ENCODE measurements at places on chromosomes 11 and 22.

- no peak for DNase-seq
Measured at GRCh38 chr11:75099635-75100034, 3.0 kb upstream of the OR2AT4 start.

- DNase-seq: no peak
Measured at GRCh38 chr11:118602331-118602730, 5.1 kb upstream of the PHLDB1 start.

DNA sequence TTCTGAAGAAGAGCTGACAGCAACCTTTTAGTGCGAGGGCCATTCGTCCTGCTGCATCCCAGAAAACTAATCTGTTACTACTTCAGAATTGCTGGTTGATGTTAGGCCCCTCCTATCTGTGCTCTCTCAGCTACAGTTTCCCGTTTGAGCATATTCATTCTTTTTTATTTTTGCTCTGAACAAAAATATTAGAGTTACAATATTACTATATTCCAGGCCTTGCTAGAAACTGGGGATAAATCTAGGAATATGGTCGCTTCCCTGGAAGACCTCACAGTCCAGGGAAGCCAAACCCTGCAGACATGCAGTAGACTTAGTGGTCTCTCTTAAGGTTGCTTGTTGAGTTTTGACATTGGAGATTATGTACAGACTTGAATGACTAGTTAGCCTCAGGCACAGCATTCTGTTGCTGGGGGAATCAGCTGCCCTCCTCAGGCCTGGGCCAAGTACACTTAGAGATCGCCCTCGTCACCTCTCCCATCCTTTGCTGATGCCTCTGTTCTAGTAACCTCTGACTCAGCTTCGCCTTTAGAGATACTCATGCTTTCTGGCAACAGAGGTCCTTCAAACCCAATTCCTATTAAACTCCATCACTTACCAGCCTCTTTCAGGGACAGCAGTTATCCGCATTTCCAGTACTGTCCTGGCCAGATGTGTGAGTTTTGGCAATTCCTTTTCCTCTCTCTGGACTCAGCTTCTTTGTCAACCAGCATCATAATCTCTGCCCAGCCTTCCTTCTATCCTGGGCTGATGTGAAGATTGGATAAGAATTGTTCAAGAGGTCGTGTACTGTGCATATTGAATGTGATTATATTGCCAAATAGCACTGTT is 698 bp upstream of the ANAPC15 start:
- no peak for DNase-seq

- no peak for DNase-seq
Measured at GRCh38 chr11:120546312-120547205, 35.0 kb downstream of the GRIK4 start.

- no peak for DNase-seq
Measured at GRCh38 chr22:25120761-25121212, 78.9 kb upstream of the CRYBB3 start.

- no peak for DNase-seq
Measured at GRCh38 chr22:50396751-50397370, 53.7 kb downstream of the PPP6R2 start.

- peak; percentile 68 for DNase-seq
Measured at GRCh38 chr22:43923631-43924464, at the start of gene PNPLA3. Gene PNPLA3, plus strand, starts transcription at chr22:43923805. Its CDS starts 107 bp downstream, at chr22:43923912.

- no peak for DNase-seq
Measured at GRCh38 chr11:99693941-99694492, 673.3 kb downstream of the CNTN5 start.

GRCh38 chr22:36405221-36405661 is 17.5 kb upstream of the MYH9 start:
- DNase-seq: no peak

DNA sequence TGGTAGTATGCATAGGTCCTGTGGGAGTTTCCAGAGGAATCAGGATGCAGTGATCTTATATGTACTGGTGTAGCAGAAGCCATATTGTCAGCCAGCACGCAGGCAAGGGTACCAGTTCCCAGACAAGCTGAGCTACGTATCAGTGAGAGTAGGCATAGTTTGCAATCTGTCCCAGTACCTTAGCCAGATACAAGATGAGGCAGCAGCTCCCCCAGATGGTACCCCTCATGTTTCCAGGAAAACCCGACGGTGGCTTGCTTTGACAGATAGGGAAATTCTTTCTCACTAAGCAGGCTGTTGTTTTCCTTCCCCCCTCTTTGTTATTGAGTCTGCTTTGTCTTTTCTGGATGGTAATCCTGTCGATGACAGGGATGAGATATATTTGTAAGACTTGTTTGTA is 109.7 kb upstream of the RRM1 start:
- no peak for DNase-seq

GRCh38 chr11:133712051-133712560 is 133.2 kb downstream of the SPATA19 start:
- DNase-seq: no peak

GRCh38 chr11:133720951-133721350 is 124.4 kb downstream of the SPATA19 start:
- DNase-seq: no peak

DNA sequence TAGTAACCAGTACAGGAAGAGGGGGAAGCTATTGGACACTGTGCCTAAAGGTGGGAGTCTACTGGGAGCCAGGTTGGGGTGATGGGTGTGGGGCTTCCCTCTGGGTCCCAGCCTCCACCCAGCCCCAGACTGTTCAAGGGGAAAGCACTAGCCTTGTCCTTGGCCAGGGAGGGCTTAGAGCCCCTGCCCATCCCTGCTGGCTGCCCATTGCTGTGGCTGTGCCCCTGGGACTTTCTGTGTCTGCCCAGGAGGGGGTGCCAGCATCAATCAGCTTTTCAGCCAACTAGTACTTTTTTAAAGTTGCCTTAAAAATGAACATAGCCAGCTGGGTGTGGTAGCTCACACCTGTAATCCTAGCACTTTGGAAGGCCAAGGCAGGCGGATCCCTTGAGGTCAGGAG is 19.9 kb downstream of the INCENP start:
- DNase-seq: no peak

GRCh38 chr22:19974935-19975706 is 33.5 kb upstream of the TXNRD2 start:
- DNase-seq: no peak

DNA sequence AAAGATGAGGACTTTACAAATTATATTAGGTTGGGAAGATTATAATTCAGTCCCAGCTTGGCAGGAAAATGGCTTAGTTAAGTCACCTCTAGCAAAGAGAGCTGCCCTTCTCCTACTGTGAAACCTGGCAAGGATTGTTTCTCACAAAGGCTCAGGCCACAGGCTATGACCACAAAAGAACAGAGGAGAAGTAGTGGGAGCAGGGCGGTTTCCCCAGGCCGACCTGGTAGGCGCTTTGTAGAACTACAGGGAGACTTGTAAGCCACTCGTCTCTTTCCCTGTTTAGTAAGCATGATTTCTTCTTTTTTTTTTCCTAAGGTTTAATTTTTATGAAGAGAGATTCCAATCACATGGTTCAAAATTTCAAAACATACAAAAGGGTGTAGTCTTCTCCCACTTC is 4.6 kb downstream of the SNAP29 start:
- DNase-seq: no peak

DNA sequence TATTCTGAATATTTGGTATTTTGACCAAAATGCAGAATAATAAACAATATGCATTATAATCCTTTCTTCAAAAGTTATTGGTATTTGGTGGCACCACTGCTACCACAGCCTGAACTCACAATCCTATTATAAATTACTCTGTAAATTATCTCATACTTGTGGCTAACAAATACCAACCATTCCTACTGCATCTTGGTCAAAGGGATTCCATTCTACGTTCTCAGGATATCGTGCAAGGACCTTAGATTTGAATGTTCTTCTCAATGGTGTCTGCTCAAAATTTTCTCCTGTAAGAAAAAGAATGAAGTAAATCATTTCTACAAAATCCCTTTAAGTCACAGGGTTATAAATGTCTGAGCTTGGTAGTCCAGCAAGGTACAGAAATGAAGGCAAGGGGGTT is 58.7 kb downstream of the DENND5A start:
- no peak for DNase-seq

GRCh38 chr11:94171693-94172440 is 43.2 kb downstream of the PANX1 start:
- no peak for DNase-seq

DNA sequence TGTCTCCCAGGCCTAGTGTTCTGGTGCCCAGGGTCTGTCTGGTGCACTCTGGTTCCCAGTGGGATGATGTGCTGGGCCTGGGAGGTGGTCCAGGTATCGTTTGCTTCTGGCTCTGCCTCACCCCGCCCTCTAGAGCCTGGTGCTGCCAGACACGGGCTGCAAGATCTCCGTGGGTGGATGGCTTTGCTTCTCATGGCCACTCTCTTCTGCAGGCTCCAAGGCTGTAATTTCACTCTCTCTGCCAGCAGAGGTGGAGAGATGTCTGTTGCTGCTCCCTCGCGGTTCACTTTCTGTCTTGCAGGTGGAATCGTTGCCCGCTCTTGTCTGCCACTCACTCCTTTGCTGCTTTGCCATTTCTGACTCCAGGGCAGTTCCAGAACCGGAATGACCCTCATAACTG is 13.4 kb downstream of the NADSYN1 start:
- no peak for DNase-seq

- peak; percentile 65 for DNase-seq
Measured at GRCh38 chr11:34356913-34357700, 703 bp downstream of the ABTB2 start.

GRCh38 chr11:45525393-45525792 is 140.0 kb downstream of the CHST1 start:
- DNase-seq: no peak

- no peak for DNase-seq
Measured at GRCh38 chr11:6022956-6023355, 7.6 kb downstream of the OR56A1 start.

DNA sequence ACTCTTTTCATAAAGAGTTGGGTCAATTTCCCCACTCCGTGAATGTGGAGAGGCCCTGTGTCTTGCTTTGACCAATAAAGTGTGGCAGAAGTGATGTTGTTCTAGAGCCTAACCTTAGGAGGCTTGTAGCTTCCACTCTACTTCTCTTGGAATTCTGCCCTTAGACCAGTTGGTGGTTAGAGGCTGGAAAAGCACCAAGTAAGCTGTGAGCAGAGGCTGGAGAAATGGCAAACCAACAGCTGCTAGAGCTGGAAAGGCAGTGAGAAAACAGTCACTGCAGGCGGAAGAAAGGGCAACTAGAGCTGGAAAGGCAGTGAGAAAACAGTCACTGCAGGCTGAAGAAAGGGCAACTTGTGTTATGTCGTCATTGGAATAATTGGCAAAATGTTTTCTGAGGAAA is 29.8 kb upstream of the MSANTD2 start:
- no peak for DNase-seq

DNA sequence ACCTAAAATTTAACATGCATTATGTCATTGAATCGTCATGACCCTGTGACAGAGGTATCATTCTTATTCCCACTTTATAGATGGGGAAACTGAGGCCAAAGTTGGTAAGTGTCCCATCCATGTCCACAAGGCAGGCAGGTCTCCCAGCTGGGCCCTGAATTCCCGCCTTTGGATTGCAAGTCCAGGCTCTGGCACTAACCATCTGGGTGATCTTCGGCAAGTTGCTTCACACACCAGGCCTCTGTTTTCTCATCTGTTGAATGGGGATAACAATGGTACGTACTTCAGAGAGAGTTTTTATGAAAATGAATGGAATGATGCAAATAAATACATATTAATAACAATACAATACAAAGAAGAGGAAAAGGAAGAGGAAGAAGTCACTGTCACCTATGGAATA is 3.4 kb downstream of the CRYBB3 start:
- DNase-seq: no peak

DNA sequence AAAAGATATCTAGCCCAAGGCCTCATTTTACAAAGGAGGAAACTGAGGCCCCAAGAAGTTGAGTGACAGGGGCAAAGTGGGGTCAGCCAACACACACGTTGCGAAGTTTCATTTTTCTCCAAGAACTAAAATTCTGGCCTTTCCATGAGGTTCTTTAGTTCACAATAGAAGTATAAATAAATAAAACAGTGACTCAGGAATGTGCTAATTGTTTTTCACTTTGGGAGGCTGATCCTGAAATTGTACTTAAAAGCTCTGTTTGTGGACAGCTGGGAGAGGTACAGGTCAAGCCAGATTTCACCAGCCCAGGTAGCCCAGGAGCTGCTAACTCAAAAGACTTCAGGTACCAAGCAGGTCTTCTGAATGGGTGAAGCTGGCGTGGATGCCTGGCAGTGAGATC is 105.2 kb downstream of the TRAF6 start:
- no peak for DNase-seq

DNA sequence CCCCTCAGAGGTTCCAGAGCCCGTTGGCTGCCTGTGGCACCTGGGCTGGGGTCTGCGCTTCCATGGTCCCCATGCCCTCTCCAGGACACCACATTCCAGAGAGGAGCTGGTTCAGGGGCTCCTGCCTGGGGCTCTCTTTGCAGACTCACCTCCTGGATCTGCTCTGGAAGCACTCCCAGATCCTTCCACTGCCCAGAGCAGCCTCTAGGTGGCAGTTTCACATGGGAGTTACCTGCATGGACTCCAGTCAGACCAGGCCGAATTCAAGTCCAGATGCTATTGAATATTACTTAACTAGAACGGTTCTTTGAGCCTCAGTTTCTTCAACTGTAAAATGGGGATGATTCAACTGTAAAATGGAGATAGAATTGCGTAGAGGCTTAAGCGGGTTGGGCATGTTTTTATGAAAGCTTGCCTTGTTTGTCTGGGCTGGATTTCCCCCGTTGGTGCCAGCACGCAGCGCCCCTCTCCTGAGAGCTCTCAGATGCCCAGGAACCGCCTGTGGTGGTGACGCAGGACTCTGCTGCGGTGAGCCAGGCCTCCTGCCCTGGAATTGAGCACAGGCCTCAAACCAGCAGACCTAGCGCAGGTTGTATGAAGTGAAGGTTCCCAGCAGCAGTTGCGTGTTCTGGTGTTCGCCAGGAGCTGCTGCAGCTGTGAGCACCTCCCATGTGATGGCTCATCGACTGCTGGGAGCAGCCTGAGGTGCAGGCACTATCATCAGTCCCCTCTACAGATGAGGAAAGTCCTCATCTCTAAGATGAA is 44.2 kb downstream of the LMO1 start:
- no peak for DNase-seq

GRCh38 chr11:128603752-128604414 is 16.5 kb upstream of the ETS1 start:
- DNase-seq: no peak

DNA sequence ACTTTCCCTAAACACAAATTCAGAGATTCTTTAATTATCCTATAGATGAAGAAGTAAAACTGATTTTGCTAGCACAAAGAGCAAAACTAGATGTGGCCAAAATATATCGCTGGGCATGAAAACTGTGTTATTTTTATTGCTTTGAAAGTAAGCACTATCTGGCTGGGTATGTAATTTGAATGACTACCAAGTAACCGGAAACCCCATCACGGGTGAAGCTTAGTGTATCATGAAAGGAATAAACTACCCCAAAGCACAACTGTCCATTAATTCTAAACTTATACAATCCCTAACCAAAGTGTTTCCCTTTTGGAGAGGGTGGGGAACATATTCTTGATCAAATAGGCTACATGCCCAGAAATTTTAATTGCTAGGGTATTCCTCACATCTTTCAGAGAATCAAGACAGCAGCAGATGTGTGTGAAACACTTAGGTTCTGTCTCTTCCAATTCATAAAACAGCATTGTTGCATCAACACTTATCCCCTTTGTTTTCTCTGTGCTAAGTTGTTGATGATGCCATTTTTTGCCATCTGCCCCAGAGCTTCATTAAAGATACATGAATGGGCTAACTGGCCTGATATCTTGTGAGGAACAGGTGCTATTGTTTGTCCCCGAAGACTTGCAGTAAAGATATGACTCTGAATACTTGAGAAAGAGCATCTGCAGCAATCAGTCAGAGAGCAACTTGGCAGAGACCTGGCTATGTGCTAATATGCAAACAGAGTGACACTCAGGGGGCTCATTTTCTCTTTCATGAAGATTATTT is 238.2 kb downstream of the SOX6 start:
- no peak for DNase-seq

- DNase-seq: no peak
Measured at GRCh38 chr11:111077530-111078322, 167.8 kb upstream of the POU2AF2 start.
